Choroid plexus epithelial cell (primary cell): ENCODE measurements at places on chromosomes 6 and 20.

- DNase-seq = no peak
These were observed 67.1 kb downstream of the TPD52L1 start for GRCh38 chr6:125220712-125221111.

- no peak for DNase-seq
These were observed 633.1 kb upstream of the CITED2 start for GRCh38 chr6:140007525-140007924.

DNA sequence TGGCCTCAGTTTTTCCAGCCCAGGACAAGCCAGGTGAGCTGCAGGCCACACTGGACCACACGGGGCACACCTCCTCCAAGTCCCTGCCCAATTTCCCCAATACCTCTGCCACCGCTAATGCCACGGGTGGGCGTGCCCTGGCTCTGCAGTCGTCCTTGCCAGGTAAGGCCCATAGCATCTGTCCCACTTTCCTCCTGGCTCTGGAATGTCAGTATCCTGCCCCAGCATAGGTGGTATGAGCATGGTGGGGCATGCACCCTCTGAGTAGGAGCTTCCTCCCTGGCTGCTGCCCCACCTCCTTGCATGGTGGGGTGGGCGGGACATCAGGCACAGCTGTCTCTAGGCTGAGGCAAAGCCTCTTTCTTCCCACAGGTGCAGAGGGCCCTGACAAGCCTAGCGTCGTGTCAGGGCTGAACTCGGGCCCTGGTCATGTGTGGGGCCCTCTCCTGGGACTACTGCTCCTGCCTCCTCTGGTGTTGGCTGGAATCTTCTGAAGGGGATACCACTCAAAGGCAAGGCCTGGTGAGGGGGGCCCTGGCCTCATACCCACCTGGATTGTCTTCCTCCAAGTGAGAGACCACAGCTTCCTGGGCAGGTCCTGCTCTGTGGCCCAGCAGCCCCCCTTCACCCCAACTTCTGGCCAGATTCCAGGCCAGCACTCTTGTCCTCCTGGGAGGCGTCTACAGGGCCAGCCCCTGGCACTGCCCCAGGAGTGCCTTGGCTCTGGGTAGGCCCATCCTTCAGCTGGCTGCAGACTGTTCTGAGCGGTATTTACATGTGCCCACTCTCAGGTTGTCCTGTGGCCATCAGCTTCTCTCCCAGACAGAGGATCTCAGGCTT is 9.1 kb downstream of the PI16 start:
- no peak for DNase-seq

GRCh38 chr6:116015983-116016382 is 44.7 kb downstream of the FRK start:
- DNase-seq = no peak

DNA sequence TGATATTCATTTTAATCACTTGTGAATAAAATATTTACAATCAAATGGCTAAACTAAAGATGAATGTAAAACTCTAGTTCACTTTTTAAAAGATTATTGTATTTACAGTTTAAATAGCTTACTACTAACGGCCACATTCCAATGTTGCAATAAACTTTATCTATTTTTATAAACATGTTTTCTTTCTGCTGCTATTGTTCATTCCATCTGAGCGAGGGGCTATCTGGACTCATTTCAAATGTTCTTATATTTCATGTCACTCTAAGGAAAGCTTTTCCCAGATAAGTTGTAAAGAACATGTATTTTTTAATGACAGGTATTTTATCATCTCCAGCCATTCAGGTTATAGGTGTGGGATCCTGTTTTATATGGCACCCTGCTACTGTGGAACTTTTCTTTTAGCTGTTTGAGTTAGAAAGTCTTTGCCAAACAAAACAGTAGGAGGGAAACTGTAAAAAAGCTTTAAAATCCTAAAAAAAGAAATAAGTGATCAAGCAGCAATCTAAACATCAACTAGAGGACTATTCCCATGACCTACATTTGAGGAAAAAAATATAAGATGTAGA is 42.5 kb downstream of the HMGCLL1 start:
- DNase-seq = peak; percentile 28

DNA sequence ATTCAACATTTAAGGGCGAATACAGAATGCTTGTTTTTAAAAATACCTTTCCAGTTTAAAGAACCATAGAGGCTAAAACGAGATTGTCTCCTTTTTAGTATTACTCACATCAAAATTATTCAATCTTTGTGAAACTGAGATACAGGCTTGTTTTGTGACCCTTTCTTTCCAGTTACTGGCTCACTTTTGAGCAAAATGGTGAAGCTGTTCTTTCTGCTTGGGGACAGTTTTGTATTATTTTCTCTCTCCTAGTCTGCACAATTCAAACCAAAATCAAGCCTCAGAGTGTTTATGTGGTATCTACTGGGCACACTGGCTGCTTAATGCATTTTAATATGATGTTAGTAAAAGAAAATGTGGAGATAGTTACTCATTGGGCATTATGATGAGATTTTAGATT is 36.5 kb downstream of the HIVEP1 start:
- no peak for DNase-seq

- DNase-seq = no peak
These were observed 86.8 kb upstream of the AFDN start for GRCh38 chr6:167739721-167740475.

DNA sequence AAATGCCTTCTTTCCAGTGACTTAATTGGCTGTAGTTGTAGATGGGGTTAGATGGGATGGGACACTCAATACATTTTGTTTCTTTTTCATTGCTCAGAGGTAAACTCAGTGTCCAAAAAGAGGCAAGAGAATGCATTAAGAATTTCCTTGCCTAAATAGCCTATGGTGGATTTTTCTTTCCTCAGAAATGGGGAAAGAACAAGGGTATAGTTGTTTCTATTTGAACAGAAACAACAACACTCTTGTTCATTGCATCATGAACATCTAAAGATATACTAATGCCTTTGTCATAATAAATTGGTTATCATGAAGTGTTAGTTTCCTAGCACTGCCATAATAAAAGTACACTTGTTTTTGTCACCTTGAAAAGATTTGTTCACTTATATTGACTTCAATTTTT is 14.6 kb upstream of the DEFB123 start:
- DNase-seq = no peak

- no peak for DNase-seq
These were observed 66.4 kb downstream of the POPDC3 start for GRCh38 chr6:105113422-105113821.

DNA sequence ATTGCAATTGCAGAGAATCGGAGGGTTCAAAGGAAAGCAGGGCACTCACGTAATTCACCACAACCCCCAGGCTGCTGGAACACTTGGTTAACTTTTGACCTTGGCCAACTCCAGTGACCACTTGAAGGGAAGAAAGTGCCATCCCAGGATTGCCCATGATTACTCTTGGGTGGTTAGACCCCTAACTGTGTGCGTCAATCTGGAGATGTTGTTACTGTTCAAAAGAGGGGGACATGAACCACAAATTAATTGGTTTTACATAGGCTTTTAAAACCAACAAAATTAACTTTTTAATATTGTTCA is 50.1 kb upstream of the NCOA3 start:
- no peak for DNase-seq

DNA sequence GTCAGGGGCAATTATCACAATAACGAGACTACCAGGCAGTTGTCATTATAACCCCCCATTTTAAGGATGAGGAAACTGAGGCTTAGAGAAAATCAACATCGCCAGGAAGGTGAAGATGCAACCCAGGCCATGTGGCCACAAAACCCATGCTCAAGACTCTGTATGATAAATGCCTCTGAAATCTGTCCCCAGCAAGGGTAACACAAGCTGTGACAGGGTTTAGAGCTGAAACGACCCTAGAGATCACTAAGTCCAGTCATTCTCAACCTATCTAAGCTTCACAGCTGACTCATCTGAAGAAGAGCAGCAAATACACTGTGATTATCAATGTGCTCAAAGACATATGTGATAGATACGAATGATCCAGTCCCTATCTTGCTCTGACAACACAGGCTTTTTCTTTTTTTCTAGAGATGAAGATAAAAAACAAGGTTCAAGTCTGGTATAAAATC is 47.0 kb downstream of the ARHGAP18 start:
- no peak for DNase-seq

GRCh38 chr6:127291495-127291894 is 24.8 kb downstream of the RNF146 start:
- DNase-seq = no peak

DNA sequence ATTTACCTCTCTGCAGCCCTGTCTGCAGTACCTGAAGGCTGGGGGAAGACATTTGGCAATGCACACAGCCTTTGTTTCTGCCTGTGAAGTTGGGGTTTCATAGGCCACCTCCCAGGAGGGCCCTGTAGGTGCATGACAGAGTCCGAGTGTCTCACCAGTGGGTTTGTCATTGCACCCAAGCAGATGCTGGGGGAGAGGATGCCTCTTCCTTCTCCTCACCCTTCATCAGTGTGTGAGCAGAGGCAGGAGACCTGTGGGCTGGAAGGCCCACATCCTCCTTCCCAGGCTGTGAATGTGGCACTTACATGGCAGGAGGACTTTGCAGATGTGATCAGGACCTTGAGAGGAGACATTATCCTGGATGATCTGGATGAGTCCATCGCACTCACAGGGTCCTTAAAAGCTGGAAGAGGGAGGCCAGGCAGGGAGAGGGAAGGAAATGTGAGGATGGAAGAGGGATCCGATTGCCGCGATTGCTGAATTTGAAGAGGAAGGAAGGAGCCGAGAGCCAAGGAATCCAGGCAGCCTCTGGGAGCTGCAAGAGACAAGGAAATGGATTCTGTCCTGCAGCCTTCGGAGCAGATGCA is 30.4 kb downstream of the SYNJ2 start:
- DNase-seq = no peak

GRCh38 chr20:46970937-46971630 is 76.4 kb downstream of the EYA2 start:
- DNase-seq = peak; percentile 87

GRCh38 chr20:50244352-50245149 is 53.9 kb downstream of the CEBPB start:
- no peak for DNase-seq

GRCh38 chr20:4164246-4164645 is 148.9 kb upstream of the RNF24 start:
- no peak for DNase-seq

GRCh38 chr20:44384423-44385027 is 29.0 kb downstream of the HNF4A start:
- DNase-seq = peak; percentile 74

GRCh38 chr20:8530022-8530421 is 398.0 kb downstream of the PLCB1 start:
- no peak for DNase-seq

DNA sequence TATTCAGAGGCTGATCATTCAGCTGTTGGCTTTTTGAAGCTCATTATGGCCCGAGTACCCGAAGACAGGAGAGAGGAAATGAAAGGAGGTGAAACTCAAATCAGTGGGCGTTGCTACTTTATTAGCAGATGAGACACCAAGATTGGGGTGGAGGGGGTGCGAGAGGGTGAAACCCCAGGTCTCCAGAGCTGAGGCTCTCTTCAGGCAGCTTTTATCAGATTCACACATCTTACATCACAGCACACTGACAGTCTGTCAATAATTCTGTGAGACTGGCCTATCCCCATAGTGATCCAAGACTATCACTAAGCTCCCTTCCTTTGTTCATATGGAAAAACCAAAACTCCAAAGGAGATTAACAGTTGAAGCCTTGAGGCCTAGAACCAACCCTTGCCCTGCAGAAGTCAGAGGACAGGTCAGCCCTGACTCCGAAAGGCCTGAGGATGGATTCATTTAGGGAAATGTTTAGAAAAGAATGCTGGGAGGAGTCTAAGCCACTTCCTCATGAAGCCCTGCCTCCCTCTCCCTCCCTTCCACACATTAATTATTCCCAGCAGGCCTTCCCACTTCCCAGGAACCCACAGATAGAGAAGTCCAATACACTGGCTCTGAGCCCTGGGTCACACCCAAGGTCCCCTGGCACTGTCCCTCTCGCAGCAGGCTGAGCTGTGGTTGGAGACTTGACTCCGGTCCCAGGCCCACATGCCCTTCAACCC is 23.2 kb downstream of the TRERF1 start:
- no peak for DNase-seq

DNA sequence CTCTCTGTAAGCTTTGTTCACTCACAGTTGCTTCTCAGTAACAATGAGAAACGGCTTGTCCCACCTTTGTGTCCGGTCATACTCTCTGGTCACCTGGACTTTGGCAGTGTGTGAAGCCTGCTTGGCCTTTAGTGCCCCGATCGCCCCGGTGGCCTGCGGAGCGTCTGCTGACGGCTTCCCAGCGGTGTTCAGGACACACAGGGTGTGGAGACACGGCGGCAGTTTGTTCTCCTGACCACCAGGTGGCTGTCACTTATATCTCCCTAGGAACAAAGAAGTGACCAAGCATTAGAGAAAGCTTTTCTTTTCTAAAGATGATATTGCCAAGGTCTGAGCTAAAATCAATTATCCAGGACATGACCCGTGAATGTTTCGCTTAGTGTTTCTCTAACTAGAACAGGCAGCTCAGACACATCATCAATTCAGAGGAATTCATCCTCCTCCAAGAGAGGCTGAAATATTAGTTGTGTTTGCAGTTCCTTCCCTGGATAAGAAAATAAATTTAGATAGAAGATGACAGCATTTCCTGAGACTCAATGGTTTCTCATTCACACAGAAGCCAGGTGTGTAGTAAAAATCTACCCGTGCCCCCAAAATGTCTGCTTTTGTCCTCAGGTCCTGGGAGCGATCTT is 167.4 kb upstream of the THBS2 start:
- DNase-seq = peak; percentile 69

DNA sequence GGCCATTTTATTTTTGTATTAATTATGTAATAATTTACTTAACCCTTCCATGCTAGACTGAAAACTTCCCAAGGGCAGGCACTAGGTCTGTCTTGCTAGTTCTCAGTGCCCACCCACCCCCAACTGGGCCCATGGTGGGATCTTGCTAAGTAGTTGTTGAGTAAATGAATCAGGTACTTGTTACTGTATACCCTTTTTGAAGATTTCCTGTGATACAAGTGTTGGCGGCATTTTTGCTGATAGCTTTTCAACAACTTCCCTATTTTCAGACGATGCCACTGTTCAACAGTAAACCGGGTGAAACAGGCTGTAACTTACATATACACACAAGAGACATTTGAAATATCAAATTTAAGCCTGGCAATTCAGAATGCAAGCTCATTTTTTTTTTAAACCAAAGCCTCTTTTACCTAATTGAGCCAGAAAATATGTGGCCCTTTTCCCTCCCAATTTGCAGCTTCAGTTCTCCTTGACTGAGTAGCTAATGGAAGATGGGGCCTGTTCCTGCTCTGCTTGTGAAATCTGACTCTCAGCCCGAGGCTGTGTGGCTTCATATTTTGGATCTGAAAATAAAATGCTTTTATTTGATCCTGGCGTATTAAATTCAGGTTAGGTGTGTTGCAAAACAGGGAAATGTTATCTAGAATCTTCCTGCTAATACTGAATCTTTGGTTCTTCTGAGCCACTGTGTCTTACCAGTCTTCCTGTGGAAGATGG is 288.3 kb downstream of the NRN1 start:
- DNase-seq = no peak

- DNase-seq = peak; percentile 46
These were observed 77.1 kb upstream of the MRPS10 start for GRCh38 chr6:42294759-42295158.
